ENCODE measurements at places on chromosomes 11 and 22.

DNA sequence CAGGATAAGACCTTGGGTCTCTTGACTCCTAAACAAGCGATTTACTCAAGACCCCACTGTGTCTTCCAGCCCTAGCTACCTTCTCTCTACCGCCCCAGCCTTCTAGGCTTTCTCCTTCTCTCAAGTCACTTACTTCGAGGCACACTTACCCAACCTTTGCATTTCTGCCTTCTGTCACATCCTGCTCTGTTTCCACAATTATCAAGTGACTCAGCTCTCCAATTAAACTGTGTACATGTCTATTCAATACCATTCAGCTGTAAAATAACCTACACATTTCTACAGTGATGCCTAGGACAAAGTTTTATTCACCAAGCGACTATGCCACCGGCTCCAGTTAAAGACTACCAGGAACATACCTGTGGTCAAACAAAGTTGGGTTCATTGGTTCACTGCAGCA lies 69.0 kb downstream of the LARGE1 start:
- H3K36me3 ChIP-seq: no peaks in the 10 kb centered on the region
- H3K27me3 ChIP-seq: no peaks in the 10 kb centered on the region

- no peaks in the 10 kb centered on the region for H3K4me1 ChIP-seq
- no peak overlapping the region for H3K4me3 ChIP-seq
- DNase-seq: no peak
- no peaks in the 10 kb centered on the region for H3K36me3 ChIP-seq
- no peaks in the 10 kb centered on the region for H3K27me3 ChIP-seq
- no peak overlapping the region for H3K27ac ChIP-seq
Observed at GRCh38 chr11:19436932-19437331, 196.2 kb upstream of the E2F8 start.

DNA sequence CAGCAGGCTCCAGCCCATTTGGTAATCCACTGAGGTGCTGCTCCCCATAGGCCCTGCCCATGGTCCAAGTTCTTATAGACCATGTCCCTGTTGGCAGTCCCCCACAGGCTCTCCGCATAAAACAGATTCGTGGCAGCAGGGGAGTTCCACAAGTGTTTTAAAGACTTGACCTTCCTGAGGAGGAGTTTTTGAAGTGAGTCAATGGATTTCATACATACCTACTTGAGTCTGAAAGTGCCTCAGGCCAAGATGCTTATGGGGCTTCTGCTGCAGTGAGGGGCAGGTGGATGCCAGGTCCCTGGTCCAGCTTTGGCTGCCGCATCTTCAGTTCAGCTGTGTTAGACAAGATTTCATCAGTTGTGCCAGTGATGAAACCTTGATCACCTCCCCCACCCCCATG lies 43.3 kb downstream of the CABIN1 start:
- peaks cover 89% of the 10 kb centered on the region for H3K36me3 ChIP-seq
- no peak for DNase-seq
- H3K4me3 ChIP-seq: no peak overlapping the region
- H3K27ac ChIP-seq: no peak overlapping the region

DNA sequence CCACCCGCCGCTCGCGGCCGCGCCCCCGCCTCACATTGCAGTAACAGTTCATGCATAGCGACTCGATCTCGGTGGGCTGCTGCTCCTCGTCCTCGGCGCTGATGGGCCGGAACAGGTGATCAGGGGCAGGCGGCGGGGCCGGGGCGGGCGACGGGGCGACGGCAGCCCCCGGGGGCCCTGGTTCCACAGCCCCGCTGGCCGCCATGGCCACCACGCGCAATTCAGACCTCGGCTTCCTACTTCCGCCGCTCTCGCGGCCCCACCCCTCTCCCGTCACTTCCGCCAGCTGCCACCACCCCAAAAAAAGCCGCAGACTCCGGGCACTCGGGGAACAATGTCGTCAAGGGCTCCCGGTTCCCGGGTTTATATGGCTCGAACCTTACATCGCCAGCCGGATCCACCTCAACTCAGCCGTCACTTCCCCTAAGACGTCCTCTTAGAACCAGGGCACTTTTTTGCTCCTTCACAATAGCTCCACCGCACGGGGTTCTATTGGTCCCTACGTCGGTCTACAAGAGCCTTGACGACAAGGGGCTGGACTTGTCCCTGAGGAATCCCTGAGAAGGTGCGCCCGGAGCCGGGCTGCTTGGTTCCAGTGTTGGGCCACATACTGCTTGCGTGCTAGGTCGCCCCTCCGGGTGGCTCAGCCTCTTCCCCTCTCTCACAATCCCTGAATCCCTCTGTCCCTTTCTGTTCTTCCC lies at the start of gene ZPR1:
Gene ZPR1 (minus strand): TSS at position 238 of the 701 bp plus-strand sequence. CDS start 33 bp downstream, at position 205.
- H3K4me1 ChIP-seq: peaks cover 24% of the 10 kb centered on the region
- H3K27me3 ChIP-seq: no peaks in the 10 kb centered on the region
- peaks cover 31% of the 10 kb centered on the region for H3K36me3 ChIP-seq
- H3K4me3 ChIP-seq: peak within 1 kb of the TSS; percentile 79

All from naive thymus-derived CD4-positive, alpha-beta T cell (primary cell).